ENCODE measurements at places on chromosomes 16 and 17.

GRCh38 chr17:45036691-45037090 is 14.7 kb downstream of the DCAKD start:
- no peak for DNase-seq

- no peak for DNase-seq
Observed at GRCh38 chr17:62090021-62090824, 25.1 kb upstream of the MED13 start.

GRCh38 chr17:12545877-12546513 is 119.7 kb upstream of the MYOCD start:
- no peak for DNase-seq

DNA sequence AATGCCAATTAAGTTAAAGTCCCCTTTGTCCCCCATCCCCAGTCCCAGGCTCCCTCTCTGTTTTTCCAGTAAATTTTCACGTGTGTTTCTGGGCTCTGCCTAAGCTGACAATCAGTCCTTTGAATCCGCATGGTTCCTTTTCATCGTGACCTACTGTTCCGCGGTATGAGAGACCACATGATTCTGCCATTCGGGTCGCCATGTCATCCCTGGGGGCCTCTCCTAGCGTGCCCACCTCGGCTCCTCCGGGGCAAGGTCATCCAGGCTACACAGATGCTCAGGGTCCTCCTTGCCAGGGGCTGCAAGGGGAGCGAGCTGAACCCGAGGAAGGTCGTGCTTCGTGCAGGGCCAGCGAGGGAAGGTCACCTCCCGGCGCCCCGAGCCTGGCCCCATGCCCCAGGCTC is 157.6 kb downstream of the RAB11FIP4 start:
- no peak for DNase-seq

DNA sequence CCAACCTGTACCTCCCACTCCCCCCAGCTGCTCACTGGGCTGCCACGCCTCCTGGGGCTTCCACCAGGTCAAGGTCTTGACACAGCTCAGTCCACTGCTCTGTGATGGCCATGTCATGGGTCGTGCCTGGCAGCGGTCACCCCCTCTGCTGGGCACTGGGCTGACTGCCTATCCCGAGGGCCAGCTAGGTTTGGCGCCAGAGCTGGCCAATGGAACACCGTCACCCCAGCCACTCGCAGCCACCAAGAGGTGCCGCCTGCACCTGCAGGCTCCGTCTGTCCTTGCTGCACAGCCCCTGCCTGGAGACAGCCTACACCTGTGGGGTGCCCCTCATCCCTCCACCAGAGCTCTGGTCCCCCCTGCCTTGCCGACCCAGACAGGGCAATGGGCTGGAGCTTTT is 4.5 kb upstream of the RAB40C start:
- DNase-seq: no peak

DNA sequence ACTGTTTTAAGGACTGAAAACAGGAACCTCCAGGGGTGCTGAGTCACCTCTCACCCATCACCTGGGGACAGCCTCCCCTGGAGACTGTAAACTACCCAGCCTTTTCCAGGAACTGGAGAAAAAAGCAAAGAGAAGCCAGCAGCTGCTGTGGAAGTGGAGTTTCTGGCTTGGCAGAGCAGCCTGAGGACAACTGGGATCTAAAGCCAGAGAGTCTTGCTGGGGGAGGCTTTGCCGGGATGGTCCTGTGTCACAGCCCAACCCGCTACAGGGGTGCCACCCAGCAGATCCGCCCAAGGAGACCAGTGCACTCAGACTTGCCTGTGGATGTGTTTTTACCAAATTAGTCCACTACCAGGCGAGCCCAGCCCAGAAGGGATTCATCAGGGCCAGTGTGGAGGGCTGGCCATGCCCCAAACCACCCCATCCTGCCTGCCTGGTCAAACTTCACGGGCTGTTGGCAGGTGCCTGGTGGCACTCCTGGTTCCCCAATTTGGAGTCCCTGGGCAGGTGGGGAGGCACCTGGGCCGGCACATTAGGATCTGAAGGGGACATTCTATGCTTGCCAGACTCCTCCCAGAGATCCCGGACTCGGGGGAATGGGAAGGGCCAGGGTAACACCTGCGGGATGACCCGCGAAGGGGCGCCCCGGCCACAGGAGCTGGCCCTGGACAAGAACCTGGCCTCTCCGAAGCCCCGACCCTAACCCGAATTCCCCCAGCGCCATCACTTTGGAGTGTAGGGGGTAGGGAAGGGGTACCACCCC is 771 bp downstream of the MSRB1 start:
- no peak for DNase-seq

- peak; percentile 19 for DNase-seq
Observed at GRCh38 chr16:23510164-23510914, at the start of gene GGA2. TSS of gene GGA2 (minus strand) at chr16:23510494. CDS start at chr16:23510411, 83 bp downstream.

DNA sequence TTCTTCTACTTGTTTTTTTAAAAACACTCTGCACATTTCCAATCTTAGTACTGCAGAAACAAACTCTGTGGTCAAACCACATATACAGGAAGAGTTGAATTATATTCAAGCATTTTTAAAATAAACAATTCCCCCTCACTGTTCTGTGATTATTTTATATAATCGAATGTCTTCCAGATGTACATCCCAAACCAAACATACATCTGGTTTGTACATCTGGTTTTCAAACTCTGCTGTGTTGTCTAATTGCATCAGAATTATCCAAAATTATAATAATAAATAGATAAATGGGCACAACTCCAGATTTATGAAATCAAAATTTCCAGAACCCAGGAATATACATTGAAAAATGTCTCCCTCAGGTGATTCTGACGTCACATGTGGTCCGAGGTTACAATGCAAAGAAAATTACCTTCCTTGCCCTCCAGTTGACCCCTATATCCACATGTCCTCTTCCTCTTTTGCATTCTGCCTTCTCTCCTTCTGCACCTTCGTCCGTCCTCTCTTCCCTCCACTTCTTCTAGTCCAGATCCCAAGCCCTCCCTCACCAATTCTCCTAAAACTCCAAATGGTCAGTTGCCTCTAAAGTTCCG is 13.3 kb upstream of the CCDC144A start:
- no peak for DNase-seq

GRCh38 chr16:58836427-58836826 is 102.3 kb upstream of the GOT2 start:
- DNase-seq: no peak

- DNase-seq: no peak
Observed at GRCh38 chr17:3546521-3546920, 11.1 kb downstream of the TRPV3 start.

DNA sequence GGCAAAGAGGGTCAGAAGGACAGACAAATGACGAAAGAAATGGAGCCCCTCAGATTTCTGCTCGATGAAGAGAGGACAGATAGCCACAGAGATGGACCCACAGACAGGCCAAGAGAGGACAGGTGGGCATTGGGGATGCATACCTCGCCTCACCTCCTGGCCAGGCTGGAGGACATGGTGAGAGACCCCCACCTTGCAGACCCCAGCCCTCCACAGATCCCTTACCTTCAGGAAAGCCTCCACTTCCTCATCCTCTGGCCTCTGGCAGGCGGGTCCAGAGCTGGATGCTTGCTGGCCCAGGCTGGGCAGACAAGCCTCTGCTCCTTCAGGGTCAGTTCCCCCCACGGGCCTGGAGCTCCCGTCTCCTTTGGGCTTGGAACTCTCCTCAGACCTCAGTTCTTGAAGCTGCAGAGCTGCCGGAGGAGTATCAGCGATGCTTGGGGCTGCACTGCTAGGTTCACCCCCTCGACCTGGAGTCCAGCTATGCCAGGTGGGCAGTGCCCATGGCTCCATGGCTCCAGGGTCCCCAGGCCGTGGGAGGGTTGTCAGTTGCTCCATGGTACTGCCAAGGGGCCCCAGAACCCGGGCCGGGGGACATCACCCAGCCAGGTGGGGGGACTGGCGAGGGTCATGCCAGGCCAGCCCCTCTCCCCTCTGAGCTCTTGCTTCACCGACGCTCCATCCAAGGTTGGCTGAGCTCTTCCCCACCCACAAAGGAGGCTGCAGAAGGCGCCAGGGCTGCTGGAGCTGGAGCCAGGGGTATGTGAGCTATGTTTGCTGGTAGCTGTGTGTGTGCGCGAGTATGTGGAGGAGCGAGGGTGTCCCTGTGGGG is 1.0 kb downstream of the TSPOAP1 start:
- no peak for DNase-seq

GRCh38 chr17:63445954-63446752 is at the start of gene CYB561:
TSS of gene CYB561 (minus strand) at chr17:63446306. CDS start at chr17:63437547, 8,759 bp downstream.
- no peak for DNase-seq

- DNase-seq: no peak
Observed at GRCh38 chr16:66651965-66652364, 44.6 kb downstream of the CMTM4 start.

DNA sequence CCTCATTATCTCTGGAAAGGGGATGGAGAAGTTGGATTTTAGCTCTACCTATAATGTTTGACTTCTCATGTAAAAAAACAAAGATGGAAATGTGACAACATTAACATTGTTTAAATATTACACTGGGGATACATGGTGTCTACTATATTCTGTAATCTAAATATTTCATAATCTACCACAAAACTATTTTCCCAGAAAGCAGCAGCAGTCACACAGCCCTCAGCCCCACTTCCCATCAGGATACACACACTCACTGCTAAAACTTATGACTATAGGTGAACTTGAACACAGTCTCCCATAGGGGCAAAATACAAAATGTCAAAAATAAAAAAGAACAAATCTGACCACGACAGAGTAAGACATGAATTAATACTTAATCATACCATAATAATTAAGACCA is 95.7 kb downstream of the KANSL1 start:
- DNase-seq: no peak

DNA sequence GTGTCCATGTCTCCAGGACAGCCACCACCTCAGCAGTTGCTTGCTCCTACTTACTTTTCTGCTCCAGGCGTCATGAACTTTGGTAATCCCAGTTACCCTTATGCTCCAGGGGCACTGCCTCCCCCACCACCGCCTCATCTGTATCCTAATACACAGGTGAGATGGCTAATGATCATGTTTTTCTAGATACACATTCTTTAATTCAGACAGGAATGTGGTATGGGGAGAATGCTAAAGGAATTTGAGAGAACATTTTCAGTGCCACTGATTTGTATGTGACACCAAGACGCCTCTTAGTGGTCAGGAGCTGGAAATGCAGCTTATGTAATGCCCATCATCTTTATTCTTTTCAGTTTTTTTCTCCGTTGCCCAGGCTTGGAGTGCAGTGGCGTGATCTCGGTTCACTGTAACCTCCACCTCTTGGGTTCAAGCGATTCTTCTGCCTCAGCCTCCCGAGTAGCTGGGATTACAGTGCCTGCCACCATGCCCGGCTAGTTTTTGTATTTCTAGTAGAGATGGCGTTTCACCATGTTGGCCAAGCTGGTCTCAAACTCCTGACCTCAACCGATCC is 8.9 kb upstream of the RAPGEFL1 start:
- no peak for DNase-seq

- DNase-seq: no peak
Observed at GRCh38 chr16:48450367-48450766, 65.2 kb upstream of the SIAH1 start.

GRCh38 chr17:66892246-66892645 is 57.3 kb downstream of the CACNG5 start:
- DNase-seq: no peak

DNA sequence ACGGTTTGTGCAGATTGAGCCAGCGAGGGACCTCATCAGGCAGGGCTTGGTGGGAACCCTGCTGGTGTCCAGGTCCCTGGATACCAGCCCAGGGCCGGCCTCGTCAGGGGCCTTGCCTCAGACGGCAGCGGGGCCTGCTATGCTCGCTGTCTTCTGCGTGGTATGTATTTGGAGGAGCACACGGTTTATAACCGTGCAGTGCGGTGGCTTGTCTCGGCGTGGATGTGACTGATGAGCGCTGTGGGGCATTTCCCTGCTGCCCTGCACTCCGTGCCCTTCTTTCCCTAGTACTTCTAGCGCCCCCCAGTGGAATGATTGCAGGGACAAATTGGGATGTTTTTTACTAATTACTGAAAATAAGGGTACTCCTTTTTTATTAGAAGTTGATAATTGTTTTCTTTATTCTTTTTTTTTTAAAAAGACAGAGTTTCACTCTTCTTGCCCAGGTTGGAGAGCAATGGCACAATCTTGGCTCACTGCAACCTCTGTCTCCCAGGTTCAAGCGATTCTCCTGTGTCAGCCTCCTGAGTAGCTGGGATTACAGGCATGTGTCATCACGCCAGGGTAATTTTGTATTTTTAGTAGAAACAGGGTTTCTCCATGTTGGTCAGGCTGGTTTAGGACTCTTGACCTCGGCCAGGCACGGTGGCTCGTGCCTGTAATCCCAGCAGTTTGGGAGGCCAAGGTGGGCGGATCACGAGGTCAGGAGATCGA is 15.3 kb downstream of the TBCD start:
- no peak for DNase-seq

- DNase-seq: no peak
Observed at GRCh38 chr17:37740915-37741314, 3.9 kb downstream of the HNF1B start.

GRCh38 chr17:44795928-44796327 is 34.2 kb downstream of the GJC1 start:
- no peak for DNase-seq

- no peak for DNase-seq
Observed at GRCh38 chr17:39636587-39636926, 387 bp upstream of the STARD3 start.

DNA sequence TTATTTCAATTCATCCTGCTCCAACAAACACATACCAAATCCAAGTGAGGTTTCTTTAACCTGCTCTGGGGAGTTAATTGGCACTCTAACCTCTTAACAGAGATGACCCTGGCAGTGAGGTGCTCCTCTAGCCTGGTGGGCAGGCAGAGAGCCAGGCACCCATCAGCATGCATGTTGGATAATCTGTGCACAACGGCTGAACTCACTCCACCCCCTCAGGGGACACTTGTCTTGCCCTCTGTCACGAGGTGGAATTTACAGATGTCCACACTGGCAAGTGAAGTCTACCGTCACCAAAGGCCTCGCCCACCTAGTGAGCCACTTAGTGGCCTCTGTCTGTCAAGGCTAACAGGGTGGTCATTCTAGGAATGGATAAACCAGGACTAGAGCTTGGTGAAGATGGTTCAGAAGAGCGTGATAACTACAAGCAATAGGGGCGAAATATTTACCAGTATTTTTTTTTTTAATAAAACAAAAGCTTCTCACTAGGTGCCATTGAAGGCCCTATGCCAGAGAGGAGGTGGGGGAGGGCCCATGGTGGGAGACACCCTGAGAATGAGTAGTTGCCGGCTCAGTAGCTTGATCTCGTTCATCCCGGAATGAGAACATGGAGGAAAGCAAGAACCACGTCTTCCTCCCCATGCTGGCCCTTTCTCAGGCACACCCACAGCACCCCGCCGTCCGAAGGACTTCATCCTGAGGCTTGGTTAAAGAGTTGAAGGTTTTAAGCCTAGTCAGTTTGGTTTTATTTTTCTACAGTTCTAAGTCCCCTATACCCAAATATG is 25.2 kb downstream of the PLD6 start:
- no peak for DNase-seq

DNA sequence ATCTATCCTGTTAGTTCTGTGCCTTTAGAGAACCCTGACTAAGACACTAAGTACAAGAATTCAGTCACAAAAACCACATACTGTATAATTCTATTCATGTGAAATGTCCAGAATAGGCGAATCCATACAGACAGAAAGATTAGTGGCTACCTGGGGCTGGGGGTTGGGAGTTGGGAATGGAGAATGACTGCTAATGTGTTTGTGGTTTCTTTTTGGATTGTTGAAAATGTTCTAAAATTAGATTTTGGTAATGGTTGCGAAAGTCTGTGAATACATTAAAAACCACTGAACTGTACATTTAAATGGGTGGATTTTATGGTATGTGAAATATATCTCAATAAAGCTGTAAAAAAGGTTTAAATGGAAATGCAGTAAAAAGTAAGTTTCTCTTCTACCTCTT is 80.4 kb upstream of the AKTIP start:
- DNase-seq: no peak

GRCh38 chr17:44353672-44354331 is 8.7 kb downstream of the GRN start:
- DNase-seq: no peak

GRCh38 chr16:79276501-79276900 is 324.0 kb downstream of the MAF start:
- DNase-seq: no peak
